ENCODE measurements at places on chromosomes 5 and 9.

DNA sequence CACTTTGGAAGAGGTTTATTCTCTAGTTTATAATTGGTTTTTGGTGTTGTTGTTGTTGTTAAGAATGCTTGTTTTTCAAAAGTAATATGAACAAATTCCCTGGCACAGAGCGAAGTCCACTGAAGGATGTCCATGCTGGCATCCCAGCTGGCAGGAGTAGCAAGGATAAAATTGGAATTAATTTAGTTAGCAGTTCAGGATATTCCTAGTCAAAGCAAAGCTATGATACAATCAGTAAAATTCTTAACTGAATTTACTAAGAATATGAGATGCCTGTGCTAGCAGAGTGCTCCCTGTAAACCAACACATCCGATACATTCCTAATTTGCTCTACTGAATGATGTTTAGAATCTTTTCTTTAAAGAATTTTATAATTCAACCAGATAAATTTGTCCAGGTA lies 161.4 kb downstream of the FANCC start:
- no peak for DNase-seq

DNA sequence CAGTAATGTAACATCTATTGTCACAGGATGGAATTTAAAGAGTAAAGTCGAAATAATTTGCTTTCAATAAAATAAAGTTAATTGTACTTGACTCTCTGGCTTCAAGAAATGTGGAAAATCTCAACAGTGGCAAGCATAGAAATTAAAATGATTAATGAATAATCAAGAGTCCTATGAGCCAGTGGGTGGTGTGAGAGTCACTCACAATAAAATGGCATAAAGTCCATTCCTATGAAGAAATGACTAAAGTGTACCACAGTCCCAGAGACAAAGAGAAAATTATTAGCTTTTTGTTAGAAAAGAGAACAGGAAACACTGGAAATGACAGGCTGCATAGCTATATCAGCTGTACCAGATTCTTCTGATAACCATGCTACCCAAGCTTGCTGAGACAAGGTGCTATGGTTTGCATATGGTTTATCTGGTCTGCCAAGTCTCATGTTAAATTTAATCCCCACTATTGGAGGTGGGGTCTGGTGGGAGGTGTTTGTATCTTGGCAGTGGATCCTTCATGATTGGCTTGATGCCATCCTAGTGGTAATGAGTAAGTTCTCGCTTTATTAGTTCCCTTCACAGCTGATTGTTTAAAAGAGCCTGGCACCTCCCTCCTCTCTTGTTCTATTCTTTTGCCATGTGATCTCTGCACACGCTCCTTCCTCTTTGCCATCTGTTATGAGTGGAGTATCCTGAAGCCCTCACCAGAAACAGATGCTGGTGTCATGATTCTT lies 647.7 kb upstream of the ITGA1 start:
- no peak for DNase-seq

GRCh38 chr9:137771580-137771979 lies 106.0 kb upstream of the CACNA1B start:
- no peak for DNase-seq

DNA sequence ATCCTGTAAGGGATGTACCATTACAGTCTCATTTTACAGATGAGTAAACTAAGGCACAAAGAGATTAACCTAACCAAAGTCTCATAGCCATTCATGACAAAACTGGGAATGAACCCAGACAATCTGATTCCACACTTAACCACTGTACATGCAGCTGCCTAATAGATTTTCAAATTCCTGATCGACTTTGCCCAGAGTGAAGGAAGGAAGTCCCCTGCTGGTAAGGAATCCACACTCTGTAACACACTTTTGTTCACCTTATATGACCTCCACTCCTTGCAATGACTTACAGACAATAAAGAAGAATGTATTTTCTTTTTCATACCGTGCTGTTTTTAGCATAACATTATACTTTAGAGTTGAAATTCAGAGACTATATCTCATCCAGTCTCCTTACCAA lies 31.3 kb upstream of the PLPP6 start:
- no peak for DNase-seq

DNA sequence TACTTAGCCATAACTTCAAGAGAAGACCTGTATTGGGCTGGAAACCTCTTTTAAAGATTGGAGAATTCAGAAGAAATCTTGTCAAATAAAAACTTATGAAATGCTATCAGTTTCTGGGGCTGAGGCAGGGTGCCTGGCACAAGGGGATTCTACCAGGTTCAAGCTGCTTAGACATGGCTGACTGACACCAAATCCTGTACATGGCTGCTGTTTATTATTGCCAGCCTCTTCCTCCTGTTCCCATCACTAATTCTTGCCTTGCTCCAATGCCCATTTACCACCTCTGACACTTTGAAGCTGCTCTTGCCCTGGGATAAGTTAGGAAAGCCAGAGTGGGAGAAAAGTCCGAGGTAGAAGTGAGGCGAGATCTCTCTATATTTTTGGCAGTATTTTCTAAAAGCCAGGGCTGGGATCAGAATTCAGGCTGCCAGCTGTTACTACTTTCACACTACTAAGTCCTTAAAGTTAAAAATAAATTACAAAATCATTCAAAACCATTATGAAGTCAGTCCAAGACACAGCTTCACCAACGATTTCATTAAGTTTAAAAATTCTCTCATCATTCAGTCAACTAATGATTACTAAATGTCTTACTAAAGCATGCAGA lies 66.3 kb upstream of the TNFAIP8 start:
- DNase-seq = no peak

DNA sequence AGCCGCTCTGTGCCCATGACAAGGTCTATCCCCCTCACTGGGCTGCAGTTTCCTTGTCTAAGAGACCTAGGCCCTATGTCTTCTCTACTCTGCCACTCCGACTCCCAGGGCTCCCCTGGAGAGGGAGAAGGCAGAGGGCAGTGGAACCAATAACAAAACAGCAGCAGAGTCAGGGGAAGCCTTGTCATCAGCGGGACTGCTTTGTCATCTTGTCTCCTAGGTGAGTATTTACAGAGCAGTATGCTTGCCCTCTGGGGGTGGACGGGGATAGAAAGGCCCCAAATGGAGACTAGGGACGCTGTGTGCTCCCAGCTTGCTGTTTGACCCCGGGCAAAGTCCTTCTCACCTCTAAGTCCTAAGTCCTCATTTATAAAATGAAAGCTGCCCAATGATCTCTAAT lies 318.5 kb downstream of the CDK5RAP2 start:
- no peak for DNase-seq

All from stimulated activated naive CD8-positive, alpha-beta T cell treated with anti-CD3 and anti-CD28 coated beads, Interleukin-15, Interleukin-2, amounts not matched to agents 100 U/mL and 50 U/mL, for 24 hours (primary cell).